Uterus (tissue), 4 donors: ENCODE measurements at places on chromosomes 4 and X. TPM values are rescaled to one million over a fixed set of nuclear protein-coding genes. Genes with fewer than 3 reads are reported as not detected.
A peak's percentile ranks its signal among the peaks of the same experiment; 100 is the strongest.

The GPM6B gene
- 0.59 TPM for total RNA-seq

The GNRHR gene
- total RNA-seq = not detected

GRCh38 chr4:1509366-1509765 lies 103.1 kb upstream of the NKX1-1 start:
- no peak overlapping the region for H3K4me3 ChIP-seq
- no peak overlapping the region for H3K27ac ChIP-seq
- no peaks in the 10 kb centered on the region for H3K4me1 ChIP-seq
- no peak for DNase-seq
- H3K27me3 ChIP-seq = no peaks in the 10 kb centered on the region

- no peak for DNase-seq
- H3K36me3 ChIP-seq = no peaks in the 10 kb centered on the region
- no peak overlapping the region for H3K4me3 ChIP-seq
- no peaks in the 10 kb centered on the region for H3K27me3 ChIP-seq
- H3K4me1 ChIP-seq = no peaks in the 10 kb centered on the region
Measured at GRCh38 chr4:72295966-72296557, 264.3 kb downstream of the NPFFR2 start.

The SYAP1 gene
- 31.2 TPM for total RNA-seq

- H3K36me3 ChIP-seq = no peaks in the 10 kb centered on the region
- no peak for DNase-seq
- H3K27me3 ChIP-seq = no peaks in the 10 kb centered on the region
- no peaks in the 10 kb centered on the region for H3K4me1 ChIP-seq
Measured at GRCh38 chrX:136039968-136040367, 54.7 kb downstream of the SLC9A6 start.

The FRMPD4 gene
- 0.41 TPM for total RNA-seq

The ATP5ME gene
- 44.1 TPM for total RNA-seq

The FUNDC2 gene
- 102 TPM for total RNA-seq

- H3K36me3 ChIP-seq = no peaks in the 10 kb centered on the region
- DNase-seq = no peak
- no peaks in the 10 kb centered on the region for H3K4me1 ChIP-seq
- no peak overlapping the region for H3K4me3 ChIP-seq
Measured at GRCh38 chrX:133325422-133325821, 89.9 kb downstream of the GPC4 start.

DNA sequence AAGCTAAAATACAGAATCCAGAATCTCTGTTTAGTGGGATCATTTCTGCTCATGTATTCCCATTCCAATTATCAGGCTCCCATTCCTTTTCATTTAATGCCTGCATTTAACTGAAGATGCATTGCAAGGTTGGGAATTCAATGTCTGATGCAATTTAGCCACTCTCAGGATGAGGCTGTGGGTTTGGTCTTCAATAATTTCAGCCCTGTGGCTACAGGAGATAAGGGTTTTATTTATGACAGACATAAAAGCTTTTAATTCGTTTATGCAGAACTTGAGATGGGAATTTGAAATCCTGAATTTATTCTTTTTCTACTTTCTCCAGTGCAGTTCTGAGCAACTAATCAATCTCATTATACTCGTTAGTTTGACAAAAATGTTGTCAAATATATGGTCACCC lies 1225.9 kb downstream of the PCDH18 start:
- H3K36me3 ChIP-seq = no peaks in the 10 kb centered on the region
- no peak for DNase-seq
- H3K4me3 ChIP-seq = no peak overlapping the region
- H3K27ac ChIP-seq = no peak overlapping the region
- H3K4me1 ChIP-seq = no peaks in the 10 kb centered on the region

The PNMA6A gene
- not detected for total RNA-seq

DNA sequence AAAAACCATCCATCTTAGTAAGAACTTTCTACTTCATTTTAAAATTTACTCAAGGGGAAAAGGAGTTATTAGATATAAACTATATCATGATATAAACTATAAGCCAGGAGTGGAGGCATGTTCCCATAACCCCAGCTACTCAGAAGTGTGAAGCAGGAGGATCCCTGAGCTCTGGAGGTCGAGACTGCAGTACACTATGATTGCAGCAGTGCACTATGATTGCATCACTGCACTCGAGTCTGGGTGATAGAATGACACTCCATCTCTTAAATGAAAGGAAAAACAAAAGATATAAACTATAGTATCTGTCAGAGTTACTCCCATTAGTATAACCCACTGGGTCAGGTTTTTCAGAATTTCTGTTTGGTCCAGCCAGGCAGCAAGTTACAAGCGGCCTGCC lies 47.6 kb downstream of the RPS3A start:
- no peaks in the 10 kb centered on the region for H3K27me3 ChIP-seq
- H3K27ac ChIP-seq = no peak overlapping the region
- H3K4me1 ChIP-seq = no peaks in the 10 kb centered on the region
- no peaks in the 10 kb centered on the region for H3K36me3 ChIP-seq

DNA sequence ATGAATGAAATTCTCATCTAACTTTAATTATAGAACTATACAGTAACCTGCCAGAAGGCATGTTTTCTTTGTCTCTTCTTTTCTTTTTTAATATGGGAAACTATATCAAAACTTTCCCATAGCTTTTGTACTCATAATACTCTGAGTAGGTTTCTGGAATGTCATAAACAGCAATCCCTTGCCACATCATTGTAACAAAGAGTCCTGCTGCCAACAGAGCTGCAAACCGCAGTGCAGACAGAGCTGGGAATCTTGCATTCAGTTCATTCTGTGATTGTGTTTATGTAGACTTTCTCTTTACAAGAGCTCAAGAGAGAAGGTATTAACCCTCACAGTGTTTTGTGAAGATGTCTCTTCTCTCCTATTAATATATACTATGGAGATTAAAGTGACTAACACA lies 304.4 kb upstream of the SLIT2 start:
- H3K27me3 ChIP-seq = no peaks in the 10 kb centered on the region
- no peak overlapping the region for H3K4me3 ChIP-seq
- H3K27ac ChIP-seq = no peak overlapping the region
- no peaks in the 10 kb centered on the region for H3K4me1 ChIP-seq
- no peak for DNase-seq

DNA sequence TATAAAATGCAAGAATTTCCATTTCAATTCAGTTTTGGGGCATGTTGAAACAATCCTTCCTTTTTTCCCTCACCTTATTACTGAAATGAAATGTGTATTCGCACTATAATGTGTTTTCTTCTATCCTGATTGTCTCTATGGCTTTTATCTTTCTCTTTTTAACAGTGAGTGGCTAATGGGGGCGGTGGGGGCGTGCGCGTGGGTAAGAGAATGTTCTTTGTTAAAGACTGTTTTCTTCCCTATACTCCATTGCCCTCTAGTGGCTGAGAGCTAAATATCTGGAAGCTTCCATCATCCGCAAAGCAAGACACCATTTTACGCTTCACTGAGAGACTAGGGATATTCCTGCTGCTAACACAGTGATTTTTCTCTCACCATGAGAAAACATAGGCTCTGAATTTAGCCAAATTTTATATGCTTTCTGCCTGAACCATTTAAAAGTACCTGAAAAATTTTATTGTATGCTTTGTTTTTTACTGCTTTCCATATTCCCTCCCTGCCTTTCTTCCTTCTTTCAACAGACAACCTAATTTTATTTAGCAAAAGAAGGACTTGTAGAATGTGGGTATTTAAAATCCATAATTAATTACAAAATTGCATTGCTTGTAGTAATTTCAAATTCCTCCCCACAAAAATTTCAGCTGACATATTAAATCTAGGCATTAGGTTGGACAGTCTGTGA lies 194.0 kb downstream of the GASK1B start:
- peak overlapping the region; percentile 9 for H3K4me3 ChIP-seq
- peak; percentile 78 for DNase-seq
- H3K27ac ChIP-seq = peak overlapping the region; percentile 52
- no peaks in the 10 kb centered on the region for H3K27me3 ChIP-seq
- H3K4me1 ChIP-seq = no peaks in the 10 kb centered on the region
- H3K36me3 ChIP-seq = no peaks in the 10 kb centered on the region

DNA sequence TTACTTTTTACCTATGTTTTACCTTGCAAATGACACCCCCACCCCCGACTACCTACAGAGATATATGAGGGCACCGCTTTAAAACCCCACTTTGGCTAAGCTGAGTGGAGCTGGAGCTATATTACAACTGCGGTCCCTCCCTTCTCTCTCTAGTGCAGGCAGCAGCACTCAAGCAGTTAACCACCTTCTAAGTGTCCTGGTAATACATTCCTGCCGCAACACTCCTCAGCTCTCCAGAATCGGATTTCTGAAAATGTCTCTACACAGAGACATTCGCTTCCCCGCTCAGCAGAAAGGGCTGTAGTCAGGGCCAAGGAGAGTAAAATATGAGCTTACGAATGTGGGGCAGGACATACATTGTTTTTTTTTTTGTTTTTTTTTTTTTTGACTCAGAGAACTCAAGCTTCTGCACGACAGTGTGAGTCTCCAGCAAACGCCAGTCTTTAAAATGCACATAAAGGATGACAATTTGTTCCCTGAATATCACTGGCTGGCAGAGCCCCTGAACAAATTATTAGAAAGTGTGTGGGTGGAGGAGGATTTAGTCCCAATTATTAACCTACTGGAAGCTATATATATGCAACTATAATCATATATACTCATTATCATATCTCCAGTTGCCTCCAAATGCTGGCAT lies 287.0 kb upstream of the TET2 start:
- no peaks in the 10 kb centered on the region for H3K27me3 ChIP-seq
- H3K4me3 ChIP-seq = no peak overlapping the region
- H3K36me3 ChIP-seq = no peaks in the 10 kb centered on the region
- H3K27ac ChIP-seq = no peak overlapping the region
- no peak for DNase-seq

The MRFAP1L1 gene
- total RNA-seq = 66.5 TPM
